ENCODE measurements at places on chromosomes 2 and 18.

DNA sequence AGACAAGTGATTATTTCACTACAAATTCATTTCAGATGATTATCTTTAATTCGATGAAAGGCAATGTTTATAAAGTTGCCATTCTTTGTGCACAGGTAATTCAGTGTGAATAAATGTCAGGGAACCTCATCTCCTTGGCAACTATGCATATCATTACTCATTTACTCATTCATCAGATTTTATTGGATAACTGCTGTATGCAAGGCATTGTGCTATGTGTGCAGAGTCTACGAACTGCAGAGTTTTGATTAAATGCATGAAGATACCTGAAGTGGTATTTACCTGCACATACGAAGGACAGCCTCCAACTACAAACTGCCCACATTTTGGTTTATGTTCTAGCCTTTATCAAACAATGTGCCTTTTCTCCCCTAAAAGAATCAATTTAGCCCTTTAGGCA is 3.5 kb downstream of the RND3 start:
- no peak for DNase-seq

DNA sequence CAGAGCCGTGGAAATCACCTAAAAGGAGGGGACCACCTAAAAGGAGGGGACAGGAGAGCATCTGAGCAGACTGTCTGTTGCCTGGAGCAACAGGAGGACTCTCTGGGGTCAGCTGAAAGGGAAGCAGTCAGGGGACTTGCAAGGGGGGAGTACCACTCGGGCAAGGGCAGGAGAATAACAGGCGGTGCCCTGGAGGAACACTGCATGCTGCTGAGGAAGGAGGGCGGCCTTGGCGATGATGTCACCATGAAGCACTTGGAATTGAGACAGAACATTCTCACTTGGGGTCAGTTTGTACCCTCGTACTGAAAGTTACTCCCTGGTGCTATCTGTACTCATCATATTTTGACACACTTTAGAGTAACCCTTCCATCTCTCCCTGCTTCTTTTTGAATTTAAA is 18.4 kb downstream of the SIX3 start:
- no peak for DNase-seq

GRCh38 chr18:69216321-69216720 is 184.4 kb upstream of the DOK6 start:
- no peak for DNase-seq

GRCh38 chr2:122100346-122100745 is 344.9 kb downstream of the TSN start:
- no peak for DNase-seq

DNA sequence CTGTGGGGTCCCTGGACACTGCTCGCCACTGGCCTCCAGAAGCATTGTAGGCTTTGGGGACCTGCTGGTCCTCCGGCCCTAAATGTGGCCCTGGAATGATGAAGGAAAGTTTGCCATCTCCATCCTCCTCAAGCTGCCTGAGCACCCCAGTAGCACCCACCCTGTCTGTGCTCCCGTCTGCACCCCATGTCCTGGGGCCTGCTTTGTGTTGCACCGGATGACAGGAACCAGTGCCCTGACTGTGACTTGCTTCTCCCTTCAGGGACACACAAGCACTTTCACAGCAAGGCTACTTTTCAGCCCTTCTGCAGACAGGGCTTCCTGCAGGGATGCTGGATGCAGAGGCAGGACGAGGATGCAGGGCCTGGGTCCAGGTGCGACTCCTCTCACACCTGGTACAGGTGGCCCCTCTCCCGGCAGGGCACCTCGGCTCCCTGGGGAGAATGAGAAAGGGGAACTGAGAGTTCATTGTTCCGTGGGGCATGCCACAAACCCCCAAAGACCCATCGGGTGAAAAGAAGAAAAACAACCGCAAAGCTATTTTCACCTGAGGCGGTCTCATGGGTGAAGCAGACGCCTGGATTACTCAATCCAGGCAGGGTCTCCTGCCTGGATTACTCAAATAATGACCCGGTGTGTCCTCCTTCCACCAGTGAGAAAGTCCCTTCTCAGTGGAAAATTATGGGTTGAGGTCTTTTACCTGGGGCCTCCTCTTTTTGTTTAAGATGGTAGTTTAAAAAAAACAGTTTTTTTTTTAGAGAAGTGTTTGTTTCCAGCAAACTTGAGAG is 74.9 kb downstream of the LONRF2 start:
- DNase-seq = no peak

DNA sequence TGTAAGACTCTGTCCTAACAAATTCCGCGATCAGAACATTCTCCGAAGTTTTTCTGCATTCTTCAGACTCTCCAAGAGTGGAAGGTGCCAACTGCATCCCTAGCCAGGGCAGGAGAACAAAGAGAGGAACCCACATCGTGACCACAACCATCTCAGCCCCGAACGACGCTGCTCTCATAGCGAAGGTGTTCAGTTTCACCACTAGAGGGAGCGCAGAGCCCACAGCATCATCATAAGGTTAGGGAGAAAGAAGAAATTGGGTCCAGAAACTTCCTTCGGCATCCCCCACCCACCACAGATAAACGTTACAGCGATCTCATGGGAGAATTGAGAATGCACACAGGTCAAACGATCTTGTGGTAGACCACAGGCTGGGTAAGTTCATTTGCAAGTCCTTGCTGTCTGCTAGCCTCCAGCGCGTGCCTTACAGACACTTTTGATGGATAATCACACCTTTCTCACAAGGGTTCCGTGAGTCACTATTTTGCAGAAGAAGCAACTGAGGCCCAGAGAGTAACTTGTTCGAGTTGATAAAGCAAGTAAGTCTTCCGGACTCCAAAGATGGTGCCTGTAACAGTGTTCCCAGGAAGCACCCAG is 53.7 kb upstream of the ARL4C start:
- DNase-seq = no peak

DNA sequence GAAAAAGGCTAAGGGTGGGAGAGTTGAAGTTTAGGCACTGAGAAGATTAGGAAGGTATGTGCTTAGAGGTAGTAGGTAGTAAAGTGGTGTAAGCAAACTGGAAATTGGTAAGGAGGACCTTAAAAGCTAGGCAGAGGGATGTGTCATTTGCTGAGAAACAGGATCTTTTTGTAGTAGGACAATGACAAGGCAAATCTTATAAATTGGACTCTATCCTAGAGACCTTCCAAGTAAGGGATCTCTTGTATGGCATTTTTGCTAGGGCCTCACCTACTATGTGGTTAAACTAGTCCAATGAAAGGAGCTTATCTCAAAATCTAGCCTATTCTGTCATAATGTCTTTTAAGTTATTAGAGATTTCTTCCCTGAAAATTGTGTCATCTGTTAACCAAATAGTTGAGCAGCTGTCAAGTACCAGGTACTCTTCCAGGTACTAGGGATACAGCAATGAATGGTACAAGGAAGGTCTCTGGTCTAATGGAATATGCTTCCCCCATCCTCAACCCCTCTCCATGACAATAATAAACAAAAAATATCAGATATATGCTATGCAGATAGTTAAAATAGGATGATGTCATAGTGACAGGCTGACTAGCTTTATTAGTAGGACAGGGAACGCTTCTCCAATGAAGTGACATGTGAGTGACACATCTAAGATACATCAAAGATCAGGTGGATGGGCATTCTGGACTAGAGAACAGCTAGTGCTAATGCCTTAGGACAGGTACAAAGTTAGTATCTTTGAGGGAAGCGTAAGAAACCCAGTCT is 17.7 kb downstream of the RIOK3 start:
- DNase-seq = no peak

- peak; percentile 10 for DNase-seq
Measured at GRCh38 chr2:191247381-191248057, 2.3 kb downstream of the MYO1B start.

- DNase-seq = no peak
Measured at GRCh38 chr2:195595825-195596224, 61.2 kb upstream of the SLC39A10 start.

DNA sequence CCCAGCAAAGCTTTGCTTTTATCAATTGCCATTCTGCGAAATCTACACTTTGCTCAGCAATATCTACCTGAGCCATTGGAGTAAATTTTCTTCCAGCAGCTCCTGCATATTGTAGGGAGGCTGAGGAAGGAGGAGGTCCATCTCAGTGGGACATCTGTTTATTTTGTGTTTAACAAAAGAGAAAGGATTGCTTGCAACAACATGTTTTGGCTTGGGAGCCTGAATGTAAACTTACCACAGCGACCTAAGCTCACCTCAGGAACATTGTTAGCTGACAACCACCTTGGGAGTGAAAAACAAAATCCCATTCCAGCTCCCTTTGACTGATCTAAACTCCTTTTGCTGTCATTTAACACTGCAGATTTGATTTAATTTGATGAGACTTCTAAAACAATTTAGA is 356.1 kb downstream of the SS18 start:
- DNase-seq = no peak

- DNase-seq = no peak
Measured at GRCh38 chr2:182715121-182715891, 751 bp upstream of the DNAJC10 start.

DNA sequence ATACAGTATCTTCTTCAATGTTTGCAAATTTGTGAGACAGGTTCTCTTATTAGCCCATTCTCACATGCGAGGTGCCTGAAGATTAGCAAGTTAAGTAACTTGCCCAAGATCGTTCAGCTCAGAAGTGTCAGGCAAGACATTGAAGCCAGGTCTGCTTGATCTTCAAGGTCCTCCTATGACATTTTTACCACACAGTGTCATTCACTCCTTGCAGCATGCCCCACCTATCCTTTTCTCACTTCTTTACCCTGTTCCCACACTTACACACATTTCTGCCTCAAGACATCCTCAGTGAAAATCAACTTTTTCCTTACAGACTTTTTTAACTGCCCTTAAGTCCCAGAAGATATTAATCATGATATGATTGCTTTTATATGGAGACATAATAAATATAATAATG is 73.8 kb downstream of the SCN2A start:
- no peak for DNase-seq

DNA sequence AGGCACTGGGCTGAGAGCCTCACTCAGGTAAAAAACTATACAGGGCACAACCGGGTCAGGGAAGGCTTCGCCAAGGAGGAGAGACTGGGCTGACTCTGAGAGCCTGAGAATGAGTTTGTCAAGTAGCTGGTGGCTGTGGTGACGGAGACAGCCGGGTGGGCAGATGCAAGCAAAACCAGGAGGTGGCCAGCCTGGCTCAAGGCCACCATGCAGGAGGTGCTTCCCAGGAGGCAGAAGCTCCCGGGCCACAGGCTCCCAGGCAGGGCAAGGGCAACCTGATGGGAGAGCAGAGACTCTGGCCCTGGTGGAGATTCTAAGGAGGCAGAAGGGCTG is 2.9 kb upstream of the INHBB start:
- DNase-seq = no peak

GRCh38 chr2:189203177-189203799 is 23.7 kb upstream of the COL5A2 start:
- DNase-seq = no peak

- DNase-seq = no peak
Measured at GRCh38 chr18:40949114-40949950, 1005.7 kb upstream of the PIK3C3 start.

DNA sequence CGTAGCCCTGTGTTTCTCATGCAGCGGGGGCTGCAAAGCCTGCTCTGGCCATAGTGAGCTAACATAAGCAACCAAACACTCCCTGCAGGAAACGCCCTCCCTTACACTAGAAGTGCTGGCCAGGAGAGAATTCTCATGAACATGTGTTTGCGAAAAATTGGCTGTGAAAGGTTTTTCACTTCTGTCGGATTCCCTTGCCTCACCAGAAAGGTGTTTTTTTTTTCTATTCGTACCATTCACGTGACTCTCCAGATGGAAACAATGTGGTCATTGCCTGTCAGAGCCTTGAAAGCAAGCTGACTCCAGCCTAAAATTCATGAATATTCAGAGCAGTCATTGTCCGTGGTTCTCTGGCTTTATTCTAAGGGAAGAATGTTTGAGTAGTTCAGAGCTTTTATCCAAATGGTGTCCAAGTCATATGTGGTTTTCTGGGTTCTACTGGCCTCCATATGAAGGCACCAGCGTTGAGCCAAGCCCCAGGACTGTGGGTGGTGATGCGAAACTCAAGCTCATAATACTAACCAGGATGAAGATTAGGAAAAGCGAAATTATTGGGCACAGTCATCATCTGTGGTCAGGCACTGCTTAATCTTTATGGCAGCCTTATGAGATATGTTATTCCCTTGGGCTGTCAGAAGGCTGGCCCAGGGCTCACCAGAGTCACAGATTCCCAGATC is 236.4 kb downstream of the ALPK2 start:
- no peak for DNase-seq

DNA sequence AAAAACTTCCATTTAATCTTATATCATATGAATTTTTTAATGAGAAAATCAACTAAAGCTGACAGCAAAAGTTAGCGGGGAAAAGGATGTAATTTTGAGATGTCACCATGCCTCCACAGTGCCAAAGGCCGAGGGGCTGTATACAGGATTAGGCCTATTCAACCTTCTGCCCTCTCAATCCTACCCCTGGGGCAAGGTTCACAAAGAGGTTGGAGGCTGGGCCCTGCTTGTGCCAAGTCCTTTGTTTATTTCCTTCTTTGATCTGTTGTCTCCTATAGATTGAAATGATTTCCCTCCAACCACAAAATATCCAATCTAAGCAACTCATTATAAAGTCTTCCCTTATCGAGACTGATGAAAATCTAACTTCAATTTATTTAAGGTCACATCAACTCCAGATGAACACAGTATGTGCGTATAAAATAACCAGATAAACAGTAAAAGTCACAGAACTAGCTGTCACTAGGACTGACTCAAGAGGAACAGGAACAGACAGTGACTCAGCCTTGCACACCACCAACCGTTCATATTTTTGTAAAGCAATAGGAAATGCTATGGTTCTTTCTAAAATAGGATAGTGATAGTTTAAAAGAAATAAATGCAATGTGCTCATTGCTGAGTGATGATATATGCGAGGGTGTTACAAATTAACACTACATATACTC is 95.8 kb downstream of the SLC25A12 start:
- DNase-seq = no peak

DNA sequence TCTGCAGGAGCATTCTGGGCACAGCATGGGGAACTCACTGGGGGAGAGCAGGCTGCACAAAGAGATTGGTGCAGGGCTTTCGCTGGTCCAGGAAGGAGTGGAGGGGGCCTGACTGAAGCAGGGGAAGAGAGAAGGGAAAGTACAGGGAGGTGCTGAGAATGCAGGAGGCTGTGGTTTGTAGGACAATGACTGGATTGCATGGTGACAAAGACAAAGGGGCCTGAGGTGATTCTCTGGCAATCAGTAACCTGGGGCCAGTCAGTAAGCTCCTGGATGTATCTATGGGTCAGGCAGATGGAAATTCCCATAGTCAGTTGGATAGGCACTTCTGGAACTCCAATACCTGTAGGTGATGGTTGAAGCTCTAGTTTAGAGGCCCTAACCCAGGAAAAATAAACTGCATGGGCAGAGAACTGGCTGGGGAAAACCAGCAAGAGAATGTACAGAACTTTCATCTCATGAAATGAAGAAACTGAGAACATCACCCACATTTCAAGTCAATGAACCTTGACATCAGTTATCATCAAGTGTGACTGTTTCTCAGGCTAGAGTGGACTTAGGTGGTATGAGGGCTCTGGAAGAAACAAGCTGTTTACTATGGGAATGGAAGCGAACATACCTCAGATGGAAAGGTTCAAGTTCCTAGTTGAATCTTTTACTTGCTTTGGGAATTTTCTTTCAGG is 193.2 kb downstream of the TPGS2 start:
- no peak for DNase-seq

GRCh38 chr2:186919296-186919695 is 70.3 kb upstream of the ZSWIM2 start:
- no peak for DNase-seq
